Heart right ventricle (tissue), 16 donors: ENCODE measurements at places on chromosomes 2 and 18. TPM values are rescaled to one million over a fixed set of nuclear protein-coding genes. Genes with fewer than 3 reads are reported as not detected.

Gene SP5
- not detected for total RNA-seq

Gene KCNE4
- 0.28 TPM for total RNA-seq

Gene TMEM182
- 188 TPM for total RNA-seq

Gene SLC16A14
- total RNA-seq, result 2.7 TPM

Gene MOGAT1
- 0.46 TPM for total RNA-seq
